ENCODE measurements at places on chromosomes 5 and 9. TPM values are rescaled to one million over a fixed set of nuclear protein-coding genes. Genes with fewer than 3 reads are reported as not detected.

DNA sequence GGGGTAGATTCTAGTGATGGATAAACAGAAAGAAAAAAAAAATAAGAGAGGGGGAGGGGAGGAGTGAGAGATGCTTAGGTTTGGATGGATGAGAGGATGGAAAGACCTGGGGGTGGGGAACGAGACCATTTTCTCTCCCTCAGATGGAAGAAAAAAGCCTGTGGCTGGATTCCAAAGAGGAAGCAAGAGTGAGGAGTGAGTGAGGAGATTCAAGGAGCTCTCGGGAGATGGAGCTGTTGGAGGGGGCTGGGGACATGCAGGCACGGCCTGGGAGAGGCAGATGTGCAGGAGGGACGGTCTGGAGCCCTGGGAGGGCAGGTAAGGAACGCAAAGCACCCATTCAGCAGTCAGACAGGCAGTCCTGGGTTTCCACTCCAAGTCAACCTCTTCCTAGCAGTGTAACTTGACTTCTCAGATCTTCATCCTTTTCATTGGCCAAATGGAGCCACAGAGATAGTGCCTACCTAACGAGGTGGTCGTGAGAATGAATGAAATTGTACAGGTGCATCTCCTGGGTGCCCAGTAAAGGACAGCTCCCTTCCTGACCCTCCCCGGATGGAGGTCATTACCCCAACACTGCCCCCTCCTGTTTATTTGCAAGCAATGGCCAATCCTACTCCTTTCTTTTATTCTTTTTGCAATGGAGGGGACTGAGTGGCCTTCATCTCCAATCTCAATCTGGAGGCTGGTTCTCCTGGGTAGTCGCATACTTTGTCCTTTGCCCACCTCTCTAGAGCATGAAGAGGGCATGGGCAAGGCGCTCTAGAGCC is 52.2 kb downstream of the PCDH1 start:
- DNase-seq = peak; percentile 64

GRCh38 chr5:119321569-119322311 is 34.1 kb upstream of the TNFAIP8 start:
- DNase-seq = no peak

DNA sequence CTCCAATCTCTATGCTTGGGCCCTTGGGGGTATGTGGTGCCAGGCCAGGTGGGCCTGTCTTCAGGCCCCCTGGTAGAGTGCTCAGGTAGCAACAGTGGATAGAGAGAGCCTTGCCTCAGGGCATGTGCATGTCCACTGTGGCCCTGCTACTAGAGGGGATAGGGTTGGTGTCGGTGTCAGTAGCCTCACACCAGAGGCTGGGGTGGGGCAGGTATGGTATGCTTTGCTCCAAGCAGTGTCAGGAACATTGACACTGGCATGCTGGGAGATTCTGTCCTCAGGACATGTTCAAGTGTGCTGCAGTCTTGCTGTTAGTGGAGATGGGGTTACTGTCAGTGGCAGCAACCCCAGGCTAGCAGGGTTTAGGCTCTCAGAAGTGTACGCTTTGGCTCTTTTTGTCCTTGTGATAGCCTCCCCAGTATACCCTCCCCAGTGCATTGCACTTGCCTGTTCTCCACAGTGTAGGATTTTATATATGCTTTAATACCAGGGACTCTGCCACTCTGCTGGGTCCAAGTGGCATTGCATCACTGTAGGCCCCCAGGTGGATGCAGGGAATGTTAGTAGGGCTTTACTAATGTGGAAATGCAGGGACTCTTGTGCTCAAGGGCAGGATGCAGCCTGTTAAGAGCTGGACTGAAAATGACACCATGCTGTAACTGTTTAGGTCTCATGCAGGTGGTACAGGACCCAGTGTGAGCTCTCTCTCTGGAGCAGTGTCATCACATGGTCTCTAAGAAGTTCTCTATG is 21.6 kb downstream of the RIC1 start:
- no peak for DNase-seq

TCERG1 gene
- 43.7 TPM for polyA plus RNA-seq

GRCh38 chr5:111299067-111299481 is 74.9 kb downstream of the CAMK4 start:
- no peak for DNase-seq

- no peak for DNase-seq
Measured at GRCh38 chr5:89869346-89869745, 540.2 kb downstream of the CETN3 start.

DNA sequence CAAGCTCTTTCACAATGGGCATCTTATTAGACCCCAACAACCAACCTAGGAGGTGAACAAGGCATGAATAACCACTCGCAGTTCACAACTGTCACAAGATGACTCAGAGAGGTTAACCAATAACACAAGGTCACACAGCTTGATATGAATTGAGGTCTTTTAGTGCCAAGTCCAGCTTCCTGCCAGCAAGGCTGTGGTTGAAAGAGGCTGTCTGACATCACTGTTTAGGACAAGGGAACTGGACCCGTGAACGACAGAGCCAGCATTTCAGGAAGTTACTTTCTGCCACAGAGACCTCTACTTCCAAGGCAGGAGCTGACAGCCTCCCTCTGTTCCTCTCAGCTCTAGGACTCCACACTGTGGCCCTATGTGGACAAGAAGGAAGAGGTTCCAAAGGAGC is 53.4 kb upstream of the ALDH1B1 start:
- no peak for DNase-seq

- DNase-seq = no peak
Measured at GRCh38 chr9:117763314-117763713, 59.1 kb downstream of the TLR4 start.

DNA sequence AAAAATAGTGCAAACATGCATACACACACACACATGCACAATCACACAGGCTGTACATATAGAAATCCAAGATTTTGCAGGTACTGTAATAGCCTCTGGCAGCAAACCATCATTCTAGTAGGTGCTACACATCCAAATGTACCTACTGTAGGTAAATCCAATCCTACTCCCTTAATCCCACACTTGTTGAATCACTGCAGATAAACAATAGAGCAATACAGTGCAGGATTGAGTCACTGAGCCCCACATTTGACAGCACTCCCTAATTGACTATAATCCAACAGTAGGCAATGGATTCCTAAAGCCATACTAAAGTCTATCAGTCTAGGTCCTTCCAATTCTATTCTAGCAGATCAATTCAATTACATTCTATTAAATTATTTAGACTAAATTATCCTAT is 1640.5 kb upstream of the CDH9 start:
- DNase-seq = no peak

- no peak for DNase-seq
Measured at GRCh38 chr9:21585756-21586752, 103.9 kb upstream of the IFNE start.

GRCh38 chr9:95296761-95297160 is 20.7 kb downstream of the FANCC start:
- DNase-seq = no peak

Data from spleen (tissue), 13 donors.